ENCODE measurements at places on chromosomes 4 and X.
A peak's percentile ranks its signal among the peaks of the same experiment; 100 is the strongest.

DNA sequence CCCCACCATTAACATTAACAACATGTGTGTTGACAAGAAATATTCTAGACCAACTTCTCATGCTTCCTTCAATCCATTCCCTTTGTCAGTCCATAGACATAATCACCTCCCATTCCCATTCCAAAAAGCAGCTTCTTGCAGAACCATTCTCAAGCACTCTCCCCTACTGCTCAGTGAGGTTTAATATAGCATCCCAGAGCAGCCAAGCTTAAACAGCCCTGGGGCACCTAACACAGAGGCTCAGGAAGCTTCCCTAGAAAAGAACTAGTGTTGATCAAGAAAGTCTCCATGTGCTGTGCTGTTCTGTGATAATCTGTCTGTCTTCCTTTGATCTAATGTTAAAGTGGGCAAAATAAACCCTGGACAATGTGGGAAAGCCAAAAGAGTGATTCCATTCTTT lies 174.2 kb upstream of the NOCT start:
- H3K4me3 ChIP-seq = no peak overlapping the region
- no peaks in the 10 kb centered on the region for H3K36me3 ChIP-seq
- DNase-seq = no peak
- H3K4me1 ChIP-seq = no peaks in the 10 kb centered on the region
- no peak overlapping the region for H3K27ac ChIP-seq

GRCh38 chrX:99613041-99613440 lies 797.0 kb downstream of the PCDH19 start:
- H3K4me1 ChIP-seq = no peaks in the 10 kb centered on the region
- H3K36me3 ChIP-seq = no peaks in the 10 kb centered on the region
- no peaks in the 10 kb centered on the region for H3K27me3 ChIP-seq
- DNase-seq = no peak
- no peak overlapping the region for H3K27ac ChIP-seq
- no peak overlapping the region for H3K4me3 ChIP-seq

DNA sequence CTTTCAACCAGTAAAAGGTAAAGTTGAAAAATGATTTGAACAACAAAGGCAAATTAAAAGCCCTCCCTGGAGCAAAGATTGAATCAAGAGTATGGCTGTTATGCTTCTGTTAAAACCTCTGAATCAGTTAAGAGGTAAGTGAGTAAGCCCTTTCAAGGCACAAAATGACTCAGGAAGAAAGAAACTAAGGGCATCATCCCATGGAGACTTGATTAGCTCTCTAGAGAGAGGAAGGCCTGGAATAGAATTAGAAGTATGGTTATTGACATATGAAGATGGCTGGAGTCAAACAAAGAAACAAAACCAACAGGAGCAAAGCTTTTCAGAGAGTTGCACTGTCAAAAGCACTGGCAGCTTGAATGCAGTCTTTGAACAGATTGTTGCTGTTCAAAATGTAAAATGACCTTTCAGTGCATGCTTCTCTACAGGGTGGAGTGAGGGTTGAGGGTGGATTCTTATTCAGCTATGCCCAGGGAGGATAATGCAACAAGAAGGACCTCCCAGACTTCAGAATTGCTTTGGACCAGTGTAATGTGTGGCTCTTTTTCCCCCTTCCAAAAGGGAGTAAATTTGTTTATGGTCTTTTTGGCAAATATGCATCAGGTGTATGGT lies 365.5 kb downstream of the GBA3 start:
- no peaks in the 10 kb centered on the region for H3K36me3 ChIP-seq
- no peak overlapping the region for H3K27ac ChIP-seq
- no peak overlapping the region for H3K4me3 ChIP-seq
- no peaks in the 10 kb centered on the region for H3K4me1 ChIP-seq
- no peaks in the 10 kb centered on the region for H3K27me3 ChIP-seq
- DNase-seq = no peak

- no peaks in the 10 kb centered on the region for H3K36me3 ChIP-seq
Observed at GRCh38 chr4:181293541-181293940, 949.7 kb upstream of the TENM3 start.

GRCh38 chr4:105022811-105023667 lies 123.6 kb upstream of the TET2 start:
- H3K27me3 ChIP-seq = no peaks in the 10 kb centered on the region
- DNase-seq = no peak
- H3K36me3 ChIP-seq = no peaks in the 10 kb centered on the region
- no peaks in the 10 kb centered on the region for H3K4me1 ChIP-seq
- no peak overlapping the region for H3K4me3 ChIP-seq

DNA sequence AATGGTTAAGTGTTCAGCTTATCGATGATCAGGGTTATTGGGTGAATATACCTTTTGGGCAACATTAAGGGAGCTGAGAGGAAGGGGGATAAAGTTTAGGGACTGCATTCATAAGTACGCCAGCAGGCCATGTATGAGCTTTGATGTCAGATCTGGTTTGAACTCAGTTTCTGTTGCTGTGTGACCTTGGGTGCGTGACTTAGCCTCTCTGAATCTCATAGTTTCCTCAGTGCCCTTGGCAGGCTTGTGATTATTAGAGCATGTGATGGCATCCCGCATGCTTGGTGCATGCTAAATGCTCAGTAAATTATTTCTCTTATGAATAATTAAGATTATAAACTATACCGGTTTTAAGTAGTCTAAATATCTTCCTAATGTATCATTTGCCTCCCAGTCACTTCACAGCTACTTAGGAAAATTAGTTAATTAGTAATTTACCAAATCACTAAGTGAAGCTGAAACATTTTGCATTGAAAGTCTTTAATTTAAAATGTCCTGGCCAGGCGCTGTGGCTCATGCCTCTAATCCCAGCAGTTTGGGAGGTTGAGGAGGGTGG lies 3.8 kb downstream of the TBC1D14 start:
- H3K27ac ChIP-seq = no peak overlapping the region
- no peak overlapping the region for H3K4me3 ChIP-seq

GRCh38 chrX:44871114-44871645 lies 1.8 kb upstream of the KDM6A start:
- no peak for DNase-seq
- peak overlapping the region; percentile 93 for H3K4me3 ChIP-seq
- H3K36me3 ChIP-seq = no peaks in the 10 kb centered on the region
- H3K27me3 ChIP-seq = no peaks in the 10 kb centered on the region
- H3K4me1 ChIP-seq = no peaks in the 10 kb centered on the region
- H3K27ac ChIP-seq = peak overlapping the region; percentile 100

GRCh38 chr4:121126449-121127006 lies 37.6 kb downstream of the TNIP3 start:
- no peak overlapping the region for H3K27ac ChIP-seq
- DNase-seq = no peak
- no peaks in the 10 kb centered on the region for H3K27me3 ChIP-seq
- H3K36me3 ChIP-seq = no peaks in the 10 kb centered on the region
- H3K4me3 ChIP-seq = no peak overlapping the region
- no peaks in the 10 kb centered on the region for H3K4me1 ChIP-seq

DNA sequence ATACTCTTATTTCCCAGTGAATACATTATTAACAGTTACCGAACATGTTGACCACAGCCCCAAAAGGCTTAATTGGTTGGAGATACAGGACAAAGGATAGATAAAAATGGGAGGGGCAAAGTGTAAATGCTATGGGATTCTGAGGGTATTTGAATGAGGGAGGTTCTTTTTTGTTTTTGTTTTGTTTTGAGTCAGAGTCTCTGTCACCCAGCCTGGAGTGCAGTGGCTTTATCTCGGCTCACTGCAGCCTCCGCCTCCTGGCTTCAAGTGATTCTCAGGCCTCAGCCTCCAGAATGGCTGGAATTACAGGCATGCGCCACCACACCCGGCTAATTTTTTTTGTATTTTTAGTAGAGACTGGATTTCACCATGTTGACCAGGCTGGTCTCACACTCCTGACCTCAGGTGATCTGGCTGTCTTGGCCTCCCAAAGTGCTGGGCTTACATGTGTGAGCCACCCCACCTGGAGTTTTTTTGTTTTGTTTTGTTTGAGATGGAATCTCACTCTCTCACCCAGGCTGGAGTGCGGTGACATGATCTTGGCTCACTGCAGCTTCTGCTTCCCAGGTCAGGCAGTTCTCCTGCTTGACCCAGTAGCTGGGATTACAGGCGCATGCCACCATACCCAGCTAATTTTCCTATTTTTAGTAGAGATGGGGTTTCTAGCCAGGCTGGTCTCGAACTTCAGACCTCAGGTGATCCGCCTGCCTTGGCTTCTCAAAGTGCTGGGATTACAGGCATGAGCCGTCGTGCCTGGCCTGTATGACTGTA lies 9.0 kb downstream of the UBE2K start:
- no peak overlapping the region for H3K27ac ChIP-seq
- no peak overlapping the region for H3K4me3 ChIP-seq
- no peaks in the 10 kb centered on the region for H3K36me3 ChIP-seq
- no peaks in the 10 kb centered on the region for H3K27me3 ChIP-seq

- H3K4me3 ChIP-seq = no peak overlapping the region
- no peaks in the 10 kb centered on the region for H3K36me3 ChIP-seq
- DNase-seq = no peak
- peak overlapping the region; percentile 81 for H3K27ac ChIP-seq
Observed at GRCh38 chr4:139919004-139919403, 235.0 kb downstream of the MAML3 start.

DNA sequence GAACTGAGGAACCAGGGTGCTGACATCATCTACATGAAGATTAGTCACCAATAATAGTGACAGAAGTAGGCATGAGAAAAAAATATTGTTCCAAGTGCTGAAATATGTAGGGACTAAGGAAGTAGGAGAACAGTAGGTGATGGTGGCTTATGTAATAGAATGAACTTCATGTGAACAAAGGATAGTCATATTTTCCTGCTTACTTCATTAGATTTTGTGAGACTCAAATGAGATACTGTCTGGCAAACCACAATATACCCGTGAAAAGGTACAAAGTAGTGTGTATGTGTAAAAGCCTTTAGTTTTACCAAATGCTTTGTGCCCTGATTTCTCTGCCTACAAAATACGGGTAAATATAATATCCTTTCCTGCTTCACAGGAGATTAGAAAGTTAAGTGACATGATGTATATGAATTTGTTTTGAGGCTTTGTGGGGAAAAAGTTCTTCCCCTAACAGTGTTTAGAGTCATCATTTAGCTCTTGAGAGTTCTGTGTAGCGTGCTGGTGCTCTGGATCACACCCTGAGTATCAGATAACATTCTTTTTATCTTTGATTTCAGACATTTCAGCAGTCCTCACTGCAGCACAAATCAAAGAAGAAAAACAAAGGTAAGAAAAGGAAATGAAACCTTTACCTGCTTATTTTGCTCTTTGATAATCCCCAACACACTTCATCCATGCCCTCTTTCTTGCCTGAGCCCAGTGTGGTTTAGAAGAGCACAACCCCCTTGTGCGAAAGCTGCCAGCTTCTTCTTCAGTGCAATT lies 67.9 kb downstream of the KLHL34 start:
- no peaks in the 10 kb centered on the region for H3K4me1 ChIP-seq
- no peaks in the 10 kb centered on the region for H3K36me3 ChIP-seq
- no peaks in the 10 kb centered on the region for H3K27me3 ChIP-seq
- H3K4me3 ChIP-seq = no peak overlapping the region

DNA sequence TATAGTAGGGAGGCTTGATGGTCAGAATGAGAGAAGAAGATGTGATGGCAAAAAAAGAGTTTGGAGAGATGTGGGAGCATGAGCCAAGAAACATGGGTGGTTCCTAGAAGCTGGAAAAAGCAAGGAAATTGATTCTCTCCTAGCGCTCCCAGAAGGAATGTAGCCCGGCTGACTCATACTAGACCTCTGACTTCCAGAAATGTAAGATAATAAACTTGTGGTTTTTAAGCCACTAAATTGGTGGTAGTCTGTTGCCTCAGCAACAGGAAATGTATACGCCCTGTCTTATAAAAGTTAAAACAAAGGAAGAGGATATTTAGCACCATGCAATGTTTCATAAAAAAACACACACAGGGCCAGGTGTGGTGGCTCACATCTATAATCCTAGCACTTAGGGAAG lies 182.7 kb upstream of the PCDH7 start:
- H3K4me1 ChIP-seq = no peaks in the 10 kb centered on the region
- H3K36me3 ChIP-seq = no peaks in the 10 kb centered on the region
- H3K27ac ChIP-seq = no peak overlapping the region
- no peak overlapping the region for H3K4me3 ChIP-seq

DNA sequence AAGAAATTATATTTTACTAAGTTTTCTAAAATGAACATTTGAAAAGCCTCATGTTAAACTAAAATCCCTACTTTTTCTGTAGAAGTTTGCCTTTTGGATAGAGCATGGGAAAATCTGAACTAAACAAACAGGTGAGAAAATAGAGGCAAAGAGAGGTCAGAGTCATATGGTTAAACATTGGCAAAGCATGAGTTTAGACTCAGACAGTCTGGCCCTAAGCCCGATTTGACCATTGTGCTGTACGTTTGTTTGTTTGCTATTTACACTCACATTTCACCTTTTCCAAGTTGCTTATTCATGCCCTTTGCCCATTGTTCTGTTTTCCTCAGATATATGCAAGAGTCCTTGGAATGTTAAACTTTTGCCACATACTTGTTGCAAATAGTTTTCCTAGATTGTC lies 85.4 kb downstream of the TIGD2 start:
- H3K27me3 ChIP-seq = no peaks in the 10 kb centered on the region
- no peaks in the 10 kb centered on the region for H3K36me3 ChIP-seq
- no peak for DNase-seq
- no peaks in the 10 kb centered on the region for H3K4me1 ChIP-seq

GRCh38 chr4:72218953-72219352 lies 187.2 kb downstream of the NPFFR2 start:
- no peak for DNase-seq
- no peak overlapping the region for H3K4me3 ChIP-seq
- no peaks in the 10 kb centered on the region for H3K4me1 ChIP-seq
- H3K36me3 ChIP-seq = no peaks in the 10 kb centered on the region
- no peaks in the 10 kb centered on the region for H3K27me3 ChIP-seq

DNA sequence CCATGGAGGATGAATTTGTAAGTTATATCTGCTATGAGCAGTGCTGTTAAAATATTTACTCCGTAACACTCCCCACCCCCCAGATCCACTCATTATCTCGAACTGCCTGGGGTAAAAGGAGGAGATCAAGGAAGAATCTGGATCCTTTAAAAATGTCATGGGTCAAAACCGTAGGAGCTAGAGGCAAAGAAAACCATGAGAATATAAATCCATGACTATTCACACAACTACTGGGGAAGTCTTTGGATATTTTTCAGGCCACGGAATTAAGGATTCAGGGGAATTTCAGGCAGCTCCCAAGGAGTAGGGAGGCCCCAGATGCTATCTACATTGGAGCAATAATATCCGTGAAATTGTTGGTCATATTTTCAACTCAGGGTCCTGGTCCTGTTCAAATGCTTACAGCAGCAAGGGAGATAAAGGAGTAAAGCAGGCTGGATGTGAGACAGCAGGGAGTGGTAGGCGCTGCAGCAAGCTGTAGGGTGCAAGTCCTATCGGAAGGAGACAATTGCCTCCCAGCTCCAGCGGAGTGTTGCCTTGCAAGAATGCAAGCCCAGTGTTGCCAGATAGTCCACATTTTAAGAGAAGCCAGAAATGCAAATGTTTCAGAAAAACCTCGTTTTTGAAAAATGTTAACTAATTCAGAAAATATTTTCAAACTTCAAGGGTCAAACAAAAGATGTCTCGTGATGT lies 116.2 kb upstream of the KIT start:
- H3K4me3 ChIP-seq = no peak overlapping the region
- H3K4me1 ChIP-seq = no peaks in the 10 kb centered on the region
- H3K36me3 ChIP-seq = no peaks in the 10 kb centered on the region
- no peaks in the 10 kb centered on the region for H3K27me3 ChIP-seq
- H3K27ac ChIP-seq = no peak overlapping the region

DNA sequence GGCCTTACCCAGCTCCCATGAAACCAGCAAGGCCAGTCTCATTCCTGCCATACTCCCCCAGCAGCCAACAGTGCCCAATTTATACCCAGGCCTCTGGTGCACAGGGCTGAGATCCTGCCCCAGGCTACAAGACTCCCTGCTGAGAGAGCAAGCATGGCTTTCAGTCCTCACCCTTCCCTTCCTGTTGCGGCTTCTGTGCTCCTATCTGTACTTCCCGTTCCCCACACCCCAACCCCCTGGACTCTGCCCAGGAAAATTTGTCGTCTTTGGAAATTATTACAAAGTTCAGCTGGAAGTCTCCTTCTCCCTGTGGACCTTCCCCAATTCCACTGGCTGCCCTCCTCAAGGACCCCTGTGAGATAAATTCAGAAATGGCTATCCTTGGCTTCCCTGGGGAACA lies 84.1 kb upstream of the GK2 start:
- no peak overlapping the region for H3K27ac ChIP-seq
- H3K27me3 ChIP-seq = no peaks in the 10 kb centered on the region

Data from uterus (tissue), 4 donors.